ENCODE measurements at places on chromosomes 6 and 20.

DNA sequence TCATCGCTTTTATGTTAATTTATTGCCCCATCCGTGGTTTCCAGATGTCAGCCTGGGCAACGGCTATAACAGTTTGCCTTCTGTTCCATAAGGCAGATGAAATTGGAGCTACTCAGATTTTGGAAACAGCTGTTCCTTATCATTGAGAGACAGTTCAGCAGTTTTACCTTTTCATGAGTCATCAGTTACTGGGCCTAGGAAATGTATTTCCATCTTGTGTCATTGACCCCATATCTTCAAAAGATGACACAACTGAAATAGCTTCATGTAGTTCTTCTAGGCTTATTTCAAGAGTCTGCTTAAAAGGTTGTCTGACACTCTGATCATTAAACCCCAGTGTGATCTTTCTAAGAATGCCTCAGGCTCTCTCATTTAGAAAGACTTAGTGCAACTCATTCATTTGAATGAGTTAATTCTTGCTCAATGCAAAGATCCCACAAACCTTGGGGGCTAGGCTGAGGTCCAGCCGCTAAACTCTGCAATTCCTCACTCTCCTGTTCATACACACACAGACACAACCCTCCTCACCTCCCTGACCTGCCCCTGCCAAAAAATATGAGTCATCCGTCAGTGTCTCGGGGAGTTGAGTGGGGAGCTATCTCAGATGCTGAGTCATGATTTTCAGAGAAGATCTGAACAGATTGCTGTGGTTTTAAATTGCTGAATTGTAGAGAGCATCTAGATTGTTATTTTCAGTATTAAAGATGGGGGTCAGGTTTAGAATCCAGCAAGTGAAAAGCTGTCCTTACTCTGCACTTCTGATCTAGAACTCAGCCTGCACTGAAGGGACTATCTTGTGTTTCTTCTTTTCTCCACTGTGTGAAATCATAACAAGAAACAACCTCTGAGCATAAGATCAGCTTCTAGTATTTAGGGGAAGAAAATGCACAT, 61.8 kb downstream of the RPP40 start:
- peak; percentile 52 for DNase-seq

- DNase-seq, result no peak
Measured at GRCh38 chr20:18258126-18258860, 30.0 kb upstream of the ZNF133 start.

- DNase-seq, result no peak
Measured at GRCh38 chr20:38207621-38208020, 42.6 kb upstream of the TGM2 start.

DNA sequence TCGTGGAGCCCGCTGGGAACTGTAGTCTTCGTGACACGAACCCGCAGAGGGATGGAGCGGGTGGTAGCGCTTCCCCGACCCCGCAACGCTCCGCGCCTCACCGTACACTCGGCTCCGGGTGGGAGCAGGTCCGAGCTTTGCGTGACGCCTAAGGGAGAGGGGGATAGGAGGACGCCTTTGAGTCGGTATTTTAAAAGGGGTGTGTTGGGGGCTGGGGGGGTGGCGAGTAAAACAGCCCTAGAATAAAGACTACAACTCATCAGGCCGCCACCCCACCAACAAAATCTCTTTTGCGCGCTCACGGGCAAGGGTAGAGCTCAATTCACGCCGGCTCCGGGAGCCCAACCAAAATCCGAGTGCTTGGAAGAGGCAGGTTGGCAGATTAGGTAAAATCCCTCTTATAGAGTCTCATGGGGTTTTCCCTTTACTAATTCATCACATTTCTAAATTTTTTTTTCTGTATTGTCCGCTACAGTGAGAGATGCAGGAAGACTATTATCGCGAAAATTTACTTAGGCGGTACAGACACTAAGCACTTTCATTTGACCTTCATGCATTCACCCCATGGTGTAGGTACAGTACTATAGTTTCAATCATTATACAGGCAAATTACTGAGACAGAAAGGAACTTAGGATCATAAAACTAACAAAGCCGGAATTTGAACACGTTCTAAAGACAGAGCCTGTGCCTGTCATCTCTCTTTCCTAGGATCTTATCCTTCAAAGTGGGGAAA, 706 bp upstream of the SNX14 start:
- peak; percentile 48 for DNase-seq

- no peak for DNase-seq
Measured at GRCh38 chr6:33960345-33961313, 156.8 kb upstream of the MLN start.

DNA sequence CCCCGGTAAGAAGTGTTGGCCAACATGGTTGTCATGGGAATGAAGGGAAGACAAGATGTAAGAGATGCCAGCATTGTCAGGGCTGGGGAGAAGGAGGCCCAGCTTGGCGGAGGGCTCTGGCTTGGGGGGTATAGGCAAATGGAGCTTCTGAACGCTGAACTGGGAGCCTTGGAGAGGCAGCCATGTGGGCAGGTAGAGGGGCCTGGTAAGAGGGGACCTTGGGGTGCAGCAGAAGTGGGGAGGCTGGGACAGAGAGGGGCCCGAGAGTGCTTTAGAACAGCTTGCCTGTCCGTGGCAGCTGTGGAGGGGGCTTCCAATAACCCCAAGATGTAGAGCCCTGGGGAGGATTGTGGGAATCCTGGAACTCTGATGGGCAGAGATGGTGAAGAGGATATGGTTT, 3.0 kb downstream of the SLC22A1 start:
- DNase-seq, result no peak

DNA sequence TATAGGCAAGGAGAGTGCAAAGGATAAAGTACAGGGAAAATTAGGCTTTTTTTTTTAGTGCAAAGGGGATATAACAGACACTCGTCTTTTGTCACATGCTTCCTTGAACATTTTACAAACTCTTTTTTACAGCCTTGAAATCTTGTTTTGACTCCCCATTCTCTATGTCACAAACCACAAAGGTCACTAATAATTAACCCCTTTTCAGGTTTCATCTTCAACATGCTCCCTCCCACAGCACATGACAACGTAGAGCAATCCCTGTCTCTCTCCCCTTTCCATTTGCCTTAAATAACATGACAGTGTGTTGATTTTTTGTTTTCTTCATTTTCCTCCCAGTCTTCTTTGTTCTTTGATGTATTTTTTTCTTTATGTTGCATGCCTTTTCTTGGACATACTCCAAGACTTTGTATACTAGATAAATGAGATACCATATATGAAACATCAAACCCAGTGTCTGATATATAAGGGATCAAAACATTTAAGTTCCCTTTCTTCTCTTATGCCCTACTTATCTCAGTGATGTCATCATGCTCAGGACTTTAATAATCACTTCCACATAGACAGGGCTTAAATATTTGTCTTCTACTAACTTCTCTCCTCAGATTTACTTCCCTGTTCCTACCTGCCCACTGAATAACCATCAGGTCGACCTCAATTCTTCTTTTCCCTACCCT, 378.7 kb upstream of the HSF2 start:
- no peak for DNase-seq

DNA sequence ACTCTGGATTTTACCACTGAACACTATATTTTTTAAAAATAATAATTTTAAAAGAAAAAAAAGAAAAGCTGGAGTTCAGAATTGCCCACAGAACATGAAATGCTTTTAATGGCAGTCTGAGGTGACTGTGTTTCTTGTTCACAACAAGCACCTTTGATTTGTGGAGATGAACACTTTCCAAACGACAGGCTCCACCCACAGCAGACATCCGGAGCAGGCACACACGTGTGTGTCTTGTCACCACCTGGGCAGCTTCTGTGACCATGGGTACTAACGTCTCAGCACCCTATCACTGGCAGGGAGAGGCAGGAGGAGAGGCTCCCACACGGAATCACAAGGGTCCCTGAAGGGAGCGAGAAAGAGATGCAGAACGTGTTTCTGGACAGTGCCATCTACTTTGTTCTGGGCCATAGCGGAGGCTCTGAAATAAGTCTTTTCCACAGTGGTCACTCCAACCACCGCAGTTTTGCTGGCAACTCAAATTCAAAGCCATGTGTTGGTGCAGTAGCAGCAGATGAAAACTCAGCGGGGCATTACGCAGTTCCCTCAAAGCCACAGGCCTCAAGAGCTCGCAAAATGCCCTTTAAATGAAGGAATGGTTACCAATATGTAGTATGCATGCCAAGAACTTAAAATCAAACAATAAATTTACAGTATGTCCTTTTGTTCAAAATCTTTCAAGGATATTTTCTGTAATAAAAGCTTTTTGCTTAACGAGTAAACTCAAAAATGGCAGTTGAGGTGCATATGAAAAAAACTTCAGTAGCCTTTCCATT, 242.2 kb downstream of the FOXC1 start:
- peak; percentile 10 for DNase-seq

DNA sequence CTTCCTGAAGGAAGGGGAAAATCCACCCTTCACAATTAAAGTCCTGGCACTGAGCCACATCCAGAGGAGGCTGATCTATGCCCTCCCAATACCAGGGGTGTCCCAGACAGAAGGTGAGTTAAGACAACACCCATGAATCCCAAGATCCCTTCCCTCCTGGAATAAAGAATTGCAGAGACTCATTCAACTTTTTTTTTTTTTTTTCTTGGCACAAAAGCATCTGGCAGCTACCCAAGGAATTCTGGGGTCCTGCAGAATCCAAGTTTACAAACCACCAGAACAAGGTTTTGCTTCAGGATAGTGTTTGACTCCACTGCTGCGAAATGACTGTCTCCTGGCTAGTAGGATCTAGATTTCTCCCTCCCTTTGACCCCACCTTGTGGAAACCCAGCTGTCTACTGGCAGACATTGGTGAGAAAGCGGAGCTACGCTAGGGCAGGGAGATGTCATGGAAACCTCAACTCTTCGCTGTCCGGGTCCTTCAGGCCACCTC, 37.4 kb downstream of the JAG1 start:
- DNase-seq, result no peak

DNA sequence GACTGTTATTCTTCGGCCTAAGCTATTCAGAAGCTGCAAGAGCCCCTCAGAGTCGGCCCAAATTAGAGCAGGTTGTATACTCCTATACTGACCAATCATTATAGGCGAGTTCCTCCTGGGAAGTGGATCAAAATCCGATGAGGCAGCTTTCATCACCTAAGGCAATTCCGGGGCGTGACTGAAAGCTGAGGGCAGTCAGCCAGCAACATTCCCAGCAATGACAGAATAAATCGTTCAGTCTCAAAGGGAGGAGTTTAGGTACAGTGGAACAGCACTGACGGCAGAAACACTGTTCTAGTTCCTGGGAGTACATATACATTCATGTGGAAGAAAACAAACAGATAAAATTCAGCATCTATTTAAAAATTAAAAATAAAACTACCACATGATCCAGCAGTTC, 10.8 kb downstream of the HLA-DQB2 start:
- DNase-seq, result no peak

Data from HAP-1 (cell line).